Body of pancreas (tissue), 4 donors: ENCODE measurements at places on chromosomes 3 and 15.

GRCh38 chr15:52228921-52229320, 37.7 kb upstream of the GNB5 start:
- peak; percentile 84 for DNase-seq

DNA sequence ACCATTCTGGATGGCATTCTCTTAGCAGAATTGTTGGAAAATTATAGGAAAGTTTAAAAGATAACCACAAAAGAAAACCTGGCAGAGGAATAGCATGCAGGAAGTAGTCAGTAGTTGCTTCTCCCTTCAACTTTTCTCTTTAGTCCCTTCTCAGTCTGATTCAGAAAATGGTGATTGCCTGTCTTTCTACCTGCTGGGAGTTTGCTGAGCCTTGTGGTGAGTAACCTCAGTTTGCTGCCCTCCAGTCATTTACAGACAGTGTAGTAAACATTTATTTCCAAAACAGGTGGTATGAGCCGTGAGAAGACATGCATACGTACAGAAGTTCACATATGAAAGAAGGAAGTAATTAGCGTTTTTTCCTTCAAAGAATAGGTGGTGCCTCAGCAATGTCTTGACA, 224.7 kb upstream of the POU1F1 start:
- no peak for DNase-seq

- DNase-seq = no peak
Observed at GRCh38 chr3:176861137-176861536, 336.1 kb downstream of the TBL1XR1 start.

DNA sequence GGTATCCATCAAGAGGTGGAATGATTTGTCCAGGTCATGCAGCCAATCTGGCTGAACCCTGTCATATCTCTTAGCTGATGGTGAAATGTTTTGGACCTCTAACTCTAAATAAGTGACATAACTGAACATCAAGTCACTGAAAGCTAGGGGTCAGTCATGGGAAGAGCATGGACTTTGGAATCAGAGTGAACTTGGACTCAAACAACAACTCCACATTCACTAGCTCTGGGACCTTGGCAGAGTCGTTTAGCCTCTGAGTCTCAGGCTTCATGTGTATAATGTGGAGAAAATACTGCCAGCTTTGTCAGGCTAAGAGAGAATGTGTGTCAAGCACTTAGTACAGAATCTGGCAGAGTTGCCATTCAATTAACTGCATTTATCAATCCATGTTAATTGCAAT, 557.8 kb upstream of the CFAP20DC start:
- no peak for DNase-seq

DNA sequence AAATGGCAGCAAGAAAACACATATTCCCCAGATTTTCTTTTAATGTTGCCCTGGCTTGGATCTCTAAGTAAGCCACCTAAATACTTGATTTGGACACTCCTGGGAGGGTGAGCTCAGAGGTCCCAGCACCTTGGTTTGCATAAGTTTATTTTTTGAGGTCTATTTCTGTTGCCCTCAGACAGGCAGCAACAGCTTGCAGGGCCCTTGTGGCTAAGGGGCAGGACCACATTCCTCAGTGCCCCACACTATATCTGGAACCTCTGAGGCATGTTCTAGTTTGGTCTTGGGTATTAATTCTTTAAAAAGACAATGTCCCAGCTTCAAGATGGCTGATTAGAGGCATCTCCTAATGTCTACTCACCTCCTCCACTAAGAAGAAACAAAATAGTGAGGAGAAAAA, 57.5 kb downstream of the IGSF11 start:
- no peak for DNase-seq

- no peak for DNase-seq
Observed at GRCh38 chr15:27271258-27271657, 300.3 kb downstream of the GABRG3 start.

GRCh38 chr3:36013425-36013824, 366.9 kb upstream of the STAC start:
- DNase-seq = no peak

- no peak for DNase-seq
Observed at GRCh38 chr15:74821091-74821789, 5.2 kb upstream of the CPLX3 start.

GRCh38 chr15:30923429-30923828, 19.7 kb downstream of the FAN1 start:
- no peak for DNase-seq

GRCh38 chr3:178329936-178330335, 206.3 kb upstream of the KCNMB2 start:
- no peak for DNase-seq

DNA sequence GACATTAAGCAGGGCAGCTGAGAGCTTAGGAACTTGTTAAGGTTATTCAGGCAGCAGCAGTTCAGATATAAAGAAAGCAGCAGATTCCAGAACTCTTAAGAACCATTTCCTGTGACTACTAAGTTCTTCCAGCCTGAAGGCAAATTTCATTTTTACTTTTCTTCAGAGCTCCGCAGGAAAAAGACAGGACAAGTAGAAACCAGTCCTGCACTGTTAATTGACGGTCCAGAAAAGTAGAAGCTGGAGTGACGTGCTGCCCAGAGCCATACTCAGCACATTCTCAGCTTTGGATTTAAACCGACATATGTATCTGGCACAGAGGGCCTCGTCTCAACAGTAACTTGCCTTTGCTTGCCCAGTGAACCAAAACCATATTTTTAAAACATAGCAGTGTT, 219.4 kb upstream of the STRIT1 start:
- no peak for DNase-seq

DNA sequence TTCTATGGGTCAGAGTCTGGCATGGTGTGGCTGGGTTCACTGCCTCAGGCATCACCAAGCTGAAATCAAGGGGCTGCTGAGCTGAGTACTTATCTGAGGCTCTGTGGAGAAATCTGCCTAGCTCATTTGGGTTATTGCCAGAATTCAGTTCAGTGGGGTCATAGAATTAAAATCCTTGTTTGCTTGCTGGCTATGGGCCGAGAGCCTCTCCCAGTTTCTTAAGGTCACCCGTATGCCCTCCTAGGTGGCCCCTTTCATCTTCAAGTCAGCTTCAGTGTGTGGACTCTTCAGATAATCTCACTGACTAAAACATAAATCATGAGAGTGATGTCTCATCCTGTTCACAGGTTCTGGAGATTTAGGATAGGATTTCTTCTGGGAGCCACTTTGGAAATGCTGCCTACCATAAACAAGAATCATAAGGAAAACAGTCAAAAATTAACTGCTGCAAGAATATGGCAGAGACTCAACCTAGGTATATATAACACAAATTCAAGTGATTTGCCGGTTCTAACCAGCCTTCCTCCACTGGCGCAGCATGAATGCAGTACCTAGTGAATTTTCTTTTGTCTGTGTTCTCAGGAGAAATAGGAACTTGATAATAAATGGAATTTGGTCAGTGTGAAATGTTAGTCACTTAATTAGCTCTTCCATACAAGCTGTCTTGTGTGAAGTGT, 5.3 kb downstream of the CP start:
- DNase-seq = no peak

GRCh38 chr3:38638354-38638753, 11.1 kb downstream of the SCN5A start:
- DNase-seq = no peak

DNA sequence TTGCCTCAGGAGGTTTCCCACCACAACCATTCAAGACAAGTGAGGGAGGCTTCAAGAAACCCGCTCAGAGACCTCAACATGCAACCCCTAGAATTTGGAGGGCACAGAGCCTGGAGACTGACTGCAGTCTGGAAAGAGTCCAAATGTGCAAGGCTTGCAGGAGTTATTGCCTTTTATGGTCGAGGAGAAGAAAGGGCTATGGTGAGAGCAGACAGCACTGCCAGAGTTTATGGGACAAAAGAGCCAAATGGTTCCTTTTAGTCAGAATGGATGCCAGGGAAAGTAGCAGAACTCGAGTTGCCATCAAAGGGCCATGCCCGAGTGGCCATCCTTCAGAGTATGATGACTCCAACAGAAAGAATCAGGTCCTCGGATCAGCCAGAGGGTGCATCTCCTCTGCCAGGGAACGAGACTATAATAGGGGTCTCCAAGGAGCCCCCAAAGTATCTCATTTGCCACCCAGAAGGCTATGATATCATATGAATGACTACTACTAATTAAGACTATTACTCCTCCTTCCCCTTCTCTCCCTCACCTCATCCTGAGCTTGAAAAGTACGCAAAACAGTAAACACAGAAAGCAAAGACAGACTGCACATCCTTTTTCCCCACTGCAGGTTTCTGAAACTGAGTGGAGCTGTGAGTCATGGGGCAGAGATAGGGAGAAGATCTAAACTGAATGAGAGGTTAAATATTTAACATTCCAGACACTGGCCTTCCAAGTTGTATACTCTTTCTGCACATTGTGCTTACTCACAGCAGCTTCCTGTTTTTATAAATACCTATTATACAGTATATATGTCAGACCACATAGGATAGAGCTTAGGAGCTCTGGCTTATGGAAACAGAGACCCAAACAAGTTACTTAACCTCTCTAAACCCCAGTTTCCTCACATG, 33.9 kb upstream of the TMCO5A start:
- DNase-seq = no peak

DNA sequence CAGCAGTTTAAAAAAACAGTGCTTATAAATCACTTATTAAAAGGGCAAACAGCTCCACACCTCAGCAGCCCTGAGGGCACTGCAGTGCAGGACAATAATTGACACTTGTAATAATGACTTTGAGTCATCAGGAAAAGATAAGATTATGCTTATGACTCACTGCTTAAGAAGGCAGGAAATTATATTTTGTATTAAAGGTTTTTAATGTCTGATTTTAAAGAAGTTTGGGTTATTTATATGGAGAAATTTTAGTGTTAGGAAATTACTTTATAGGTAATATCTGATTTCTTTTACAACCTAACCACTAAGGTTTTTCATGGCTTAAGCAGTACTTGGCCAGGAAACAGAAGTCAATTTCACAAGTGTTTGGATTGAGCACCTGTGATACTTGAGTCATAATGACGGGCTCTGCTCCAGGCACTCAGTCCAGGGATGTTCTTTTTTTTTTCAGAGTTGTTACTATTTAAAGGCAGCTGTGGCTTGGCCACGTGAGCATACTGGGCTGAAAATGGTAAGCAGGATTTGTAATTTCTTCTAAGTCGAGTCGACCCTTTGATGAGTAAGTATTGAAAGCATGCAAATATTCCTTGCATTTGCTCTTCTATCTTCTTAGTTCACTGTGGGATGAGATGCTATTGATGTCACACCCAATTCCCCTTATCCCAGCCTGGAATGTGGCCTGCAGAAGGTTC, 21.6 kb upstream of the SLC6A20 start:
- peak; percentile 65 for DNase-seq

DNA sequence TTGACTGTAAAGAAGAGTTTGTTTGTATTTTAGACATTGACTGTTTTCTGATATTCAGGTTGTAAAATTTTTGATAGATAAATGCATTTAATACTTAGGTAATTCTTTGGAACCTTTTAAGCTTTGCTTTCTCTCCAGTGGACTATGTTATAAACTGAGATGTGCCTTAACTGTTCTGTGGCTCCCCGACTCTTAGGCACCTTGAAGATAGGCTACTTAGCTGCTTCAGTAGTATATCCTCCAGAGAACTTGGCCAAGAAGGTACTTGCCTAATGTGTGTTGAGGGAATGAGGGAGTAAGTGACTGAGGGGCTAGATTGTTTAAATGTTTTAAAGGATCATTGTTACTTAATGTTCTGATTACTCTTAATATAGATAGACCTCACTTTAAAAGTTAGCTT, 141.3 kb upstream of the LRRFIP2 start:
- no peak for DNase-seq

GRCh38 chr3:83034806-83035703, 1273.6 kb upstream of the GBE1 start:
- DNase-seq = no peak

DNA sequence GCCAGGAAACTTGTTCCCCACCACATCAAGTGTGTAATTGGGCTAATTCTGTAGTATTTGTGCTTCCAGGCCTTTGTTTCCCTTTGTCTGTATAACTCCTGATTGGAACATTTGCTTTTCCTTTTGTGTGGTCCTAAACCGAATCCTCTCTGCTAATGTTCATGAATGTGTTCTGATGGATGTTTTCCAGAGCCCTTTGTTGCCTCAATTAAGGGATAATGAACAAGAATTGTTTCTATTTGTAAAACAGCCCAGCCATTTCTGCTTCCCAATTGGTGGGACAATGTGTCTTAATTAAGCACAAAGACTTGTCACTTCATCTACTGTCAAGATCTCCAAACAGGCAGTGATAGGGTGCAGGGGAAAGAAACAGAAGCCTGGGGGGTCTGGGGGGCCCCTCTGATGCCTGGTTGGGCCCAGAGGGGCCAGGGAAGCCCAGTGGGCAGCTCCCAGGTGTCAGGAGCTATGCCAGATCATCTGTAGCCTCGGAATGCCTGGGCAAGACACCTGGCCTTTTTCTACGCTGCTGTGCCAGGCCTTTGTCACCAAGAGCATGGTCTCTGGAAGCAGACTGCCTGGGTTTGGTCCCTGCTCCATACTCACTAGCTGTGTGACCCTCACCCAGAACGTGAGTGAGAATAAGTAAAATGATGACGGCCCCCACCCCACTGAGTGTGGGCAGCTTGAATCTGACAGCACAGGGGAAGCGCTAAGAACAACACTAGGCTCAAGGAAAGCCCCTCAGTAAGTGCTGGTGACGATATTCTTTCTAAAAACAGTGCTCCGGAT, 116.6 kb upstream of the PRR20G start:
- DNase-seq = no peak

DNA sequence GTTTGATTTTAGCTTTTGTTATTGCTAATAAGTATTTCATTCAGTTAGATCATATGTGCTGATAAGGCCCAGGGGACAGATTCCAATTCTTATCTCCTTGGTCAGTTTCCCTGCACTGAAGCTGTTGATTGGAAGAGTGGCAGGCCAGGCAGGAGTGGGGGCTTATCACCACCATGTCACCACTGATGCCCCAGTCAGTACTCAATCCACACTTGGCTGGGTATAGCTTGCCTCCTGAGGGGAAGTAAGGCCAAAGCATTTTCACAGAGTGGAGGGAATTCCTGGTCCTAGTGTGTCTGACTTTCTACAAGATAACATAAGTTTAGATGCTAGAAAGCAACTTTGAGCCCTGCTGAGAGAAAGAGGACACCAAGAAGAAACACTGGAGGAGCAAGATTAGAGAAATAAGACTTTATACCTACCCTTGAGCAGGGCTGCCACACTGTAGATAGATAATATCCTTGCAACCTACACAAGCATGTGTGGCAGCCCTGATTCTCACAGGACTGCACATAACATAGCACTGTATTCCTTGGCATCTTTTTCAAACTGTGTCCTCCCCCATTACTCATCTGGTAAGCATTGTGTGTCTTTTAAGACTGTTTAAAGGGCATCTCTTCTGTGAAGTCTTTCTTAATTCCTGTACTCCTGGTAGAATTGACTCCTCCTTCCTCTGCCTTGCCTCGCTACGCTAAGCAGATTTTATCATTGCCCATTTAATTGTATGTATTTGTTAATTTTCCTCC, 24.3 kb downstream of the OXNAD1 start:
- DNase-seq = no peak

DNA sequence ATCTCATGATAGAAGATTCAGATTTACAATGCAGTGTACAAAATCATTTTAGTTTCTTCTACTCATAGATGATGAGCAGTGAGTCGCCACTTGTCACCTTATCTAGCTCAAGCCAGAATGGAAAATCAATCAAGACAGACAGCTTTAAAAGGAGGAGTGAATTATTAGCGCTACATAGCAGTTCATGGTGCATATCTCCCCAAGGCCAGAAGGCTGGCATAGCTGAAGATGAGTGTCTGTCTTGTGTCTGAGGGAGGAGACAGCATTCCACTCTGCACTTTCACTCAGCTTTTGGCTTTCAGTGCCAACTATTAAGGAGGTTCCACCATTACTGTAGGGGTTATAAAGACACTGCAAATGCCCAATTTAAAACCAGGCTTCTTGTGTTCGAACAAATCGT, 804.1 kb upstream of the LMCD1 start:
- no peak for DNase-seq
